Smooth muscle cell of the umbilical artery (primary cell): ENCODE measurements at places on chromosomes 5 and 9. TPM values are rescaled to one million over a fixed set of nuclear protein-coding genes. Genes with fewer than 3 reads are reported as not detected.

Gene FOXD4
- under 0.01 and 0.09 TPM in 2 replicates for total RNA-seq

Gene PCDHA7
- total RNA-seq, result 0.74 and 2.4 TPM in 2 replicates

Gene ORM2
- total RNA-seq, result not detected in 2 replicates

Gene XPA
- 3.9 and 5.0 TPM in 2 replicates for total RNA-seq

Gene ARHGAP26
- 3.6 and 3.8 TPM in 2 replicates for total RNA-seq

Gene NTRK2
- total RNA-seq, result under 0.01 TPM in 2 replicates

Gene GTF2H2
- 22.0 and 35.7 TPM in 2 replicates for total RNA-seq

Gene FBN2
- 87.6 and 217 TPM in 2 replicates for total RNA-seq

Gene FCN1
- total RNA-seq, result not detected in 2 replicates

Gene BTNL8
- total RNA-seq, result not detected in 2 replicates

Gene PCDHGB6
- 2.4 and 2.8 TPM in 2 replicates for total RNA-seq

Gene MELK
- 3.0 and 20.4 TPM in 2 replicates for total RNA-seq

Gene PAEP
- not detected in 2 replicates for total RNA-seq

Gene FOXD4L5
- total RNA-seq, result 0.09 and 0.30 TPM in 2 replicates

Gene PRUNE2
- 6.2 and 8.8 TPM in 2 replicates for total RNA-seq

Gene SLC34A3
- under 0.01 TPM in 1 of 2 replicates, not detected in the other for total RNA-seq

Gene CNTRL
- total RNA-seq, result 3.3 and 6.2 TPM in 2 replicates

Gene BNC2
- total RNA-seq, result 20.6 and 30.3 TPM in 2 replicates

Gene GARIN3
- not detected in 2 replicates for total RNA-seq
